ENCODE measurements at places on chromosomes 13 and 19.

GRCh38 chr13:98370806-98371515 lies 193.9 kb upstream of the RNF113B start:
- peak; percentile 86 for DNase-seq

DNA sequence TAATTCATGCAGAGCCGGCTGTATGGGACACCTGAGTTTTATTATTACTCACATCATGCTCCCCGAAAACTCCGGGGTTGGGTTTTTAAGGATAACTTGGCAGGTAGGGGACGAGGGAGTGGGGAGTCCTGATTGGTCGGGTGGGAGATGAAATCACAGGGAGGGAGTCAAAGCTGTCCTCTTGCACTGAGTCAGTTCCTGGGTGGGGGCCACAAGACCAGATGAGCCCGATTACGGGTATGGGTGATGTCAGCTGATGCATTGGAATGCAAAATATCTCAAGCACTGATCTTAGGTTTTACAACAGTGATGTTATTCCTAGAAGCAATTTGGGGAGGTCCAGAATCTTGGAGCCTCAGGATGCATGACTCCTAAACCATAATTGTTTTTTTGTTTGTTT lies 18.6 kb upstream of the COG3 start:
- DNase-seq: peak; percentile 47

DNA sequence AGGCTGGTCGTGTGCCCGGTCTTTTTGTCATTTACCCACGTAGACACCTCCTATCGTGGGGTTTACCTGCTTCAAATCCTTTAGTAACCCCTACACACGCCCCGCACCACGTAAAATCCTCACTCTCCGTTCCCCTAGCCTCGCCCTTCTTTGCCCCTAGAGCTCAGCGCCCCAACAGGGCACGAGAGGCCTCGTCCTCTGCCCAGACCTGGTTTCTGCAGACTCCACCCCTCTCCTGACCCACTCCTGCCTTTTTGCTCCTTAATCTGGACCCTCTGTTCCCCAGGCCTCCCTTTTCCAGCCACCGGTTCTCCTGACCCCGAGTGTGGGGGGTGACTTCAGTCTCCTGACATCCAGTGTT lies 412 bp downstream of the ZNF528 start:
- DNase-seq: no peak

DNA sequence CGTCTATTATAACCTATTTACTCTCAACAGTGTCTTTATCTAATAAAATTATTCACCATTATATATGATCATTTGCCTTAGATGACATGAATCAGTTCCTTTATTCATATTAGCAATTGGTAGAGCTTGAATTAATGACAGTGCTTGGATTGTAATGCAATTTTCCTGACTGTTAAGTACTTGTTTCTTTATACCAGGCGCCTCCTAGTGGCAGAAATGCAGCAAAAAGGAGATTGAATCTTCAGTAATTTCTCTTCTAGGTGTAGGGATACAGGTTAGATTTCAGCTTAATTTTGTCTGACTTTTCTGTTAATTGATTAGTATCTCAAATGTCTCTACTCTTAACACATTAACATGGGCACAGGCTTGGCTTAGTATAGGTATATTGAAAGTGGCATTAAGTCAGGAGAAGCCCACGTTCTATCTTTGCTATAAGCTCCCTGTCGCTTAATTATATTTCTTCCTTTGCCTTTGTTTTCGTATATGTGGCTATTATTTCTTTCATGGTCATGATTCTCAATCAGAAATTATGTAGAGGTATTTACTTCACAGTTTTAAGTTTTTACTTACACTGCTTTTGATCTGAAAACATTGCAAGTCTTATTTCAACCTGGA lies 9.1 kb upstream of the LHFPL6 start:
- peak; percentile 57 for DNase-seq

DNA sequence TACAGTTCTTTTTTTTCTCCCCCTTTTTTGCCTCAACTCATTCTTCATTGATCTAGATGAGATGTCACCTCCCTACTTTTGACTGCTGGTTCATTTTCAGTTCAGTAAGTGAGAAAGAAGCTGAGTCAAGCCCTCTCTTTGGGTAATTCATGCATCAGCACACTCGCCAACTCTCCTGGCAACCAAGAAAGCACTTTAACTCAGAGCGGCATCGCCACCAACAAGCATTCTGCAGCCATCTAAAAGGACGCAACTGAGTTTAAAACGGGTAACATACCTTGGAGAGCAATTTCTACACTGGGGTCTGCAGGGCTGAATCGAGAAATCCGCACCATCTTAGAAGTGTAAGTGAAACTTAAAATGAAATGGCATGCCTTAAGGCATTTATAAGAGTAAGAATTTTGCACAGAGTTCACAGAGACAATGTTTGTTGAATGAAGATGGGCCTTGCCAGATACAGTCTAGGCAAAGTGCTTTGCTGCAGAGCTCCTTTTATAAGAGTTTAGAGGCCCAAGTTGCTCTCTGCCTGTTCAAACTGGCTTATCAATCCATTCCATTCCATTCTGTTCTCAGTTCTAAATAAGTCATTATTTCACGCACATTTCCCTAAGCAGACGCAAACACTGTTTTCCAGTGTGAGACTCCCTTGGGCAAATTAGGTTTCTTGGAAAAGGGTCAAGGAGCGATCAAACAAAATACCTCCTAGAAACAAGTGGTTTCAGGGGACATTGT lies 338.0 kb downstream of the ENOX1 start:
- DNase-seq: no peak

- DNase-seq: no peak
These were observed 8.8 kb downstream of the IGFLR1 start for GRCh38 chr19:35733180-35734125.

DNA sequence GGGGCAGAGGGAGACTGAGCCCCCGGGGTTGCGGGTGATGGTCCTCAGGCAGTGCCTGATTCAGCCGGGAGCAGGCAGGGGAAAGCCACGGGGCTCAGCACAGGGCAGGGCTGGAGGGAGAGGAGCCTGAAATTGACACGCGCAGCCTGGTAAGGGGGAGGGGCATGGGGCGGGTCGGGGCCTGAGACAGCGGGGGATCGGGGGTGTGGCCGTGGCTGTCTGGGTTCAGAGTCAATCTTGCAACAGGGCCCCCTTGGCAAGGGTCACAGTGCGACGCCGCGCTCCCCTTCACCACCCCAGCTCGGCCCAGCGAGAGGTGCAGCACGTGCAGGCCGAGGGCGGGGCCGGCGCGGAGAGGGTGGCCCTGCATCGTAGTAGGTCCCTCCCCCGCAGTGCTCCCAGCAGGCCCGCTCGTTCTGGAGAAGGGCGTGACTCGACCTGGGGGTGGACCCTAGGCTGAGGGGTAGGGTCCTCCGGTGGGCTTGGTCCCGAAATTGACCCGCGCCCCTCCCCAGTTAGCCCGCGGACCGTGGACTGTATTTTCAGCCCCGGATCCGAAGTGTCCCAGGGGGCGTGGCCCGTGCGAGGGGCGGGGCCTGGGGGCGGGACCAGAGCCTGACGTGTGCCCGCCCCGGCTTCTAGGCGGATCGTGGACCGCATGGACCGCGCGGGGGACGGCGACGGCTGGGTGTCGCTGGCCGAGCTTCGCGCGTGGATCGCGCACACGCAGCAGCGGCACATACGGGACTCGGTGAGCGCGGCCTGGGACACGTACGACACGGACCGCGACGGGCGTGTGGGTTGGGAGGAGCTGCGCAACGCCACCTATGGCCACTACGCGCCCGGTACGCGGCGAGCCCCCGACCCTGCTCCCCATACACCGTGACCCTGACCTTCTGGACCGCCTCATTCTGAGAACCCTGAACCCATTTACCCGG lies 6.0 kb downstream of the RCN3 start:
- peak; percentile 26 for DNase-seq

DNA sequence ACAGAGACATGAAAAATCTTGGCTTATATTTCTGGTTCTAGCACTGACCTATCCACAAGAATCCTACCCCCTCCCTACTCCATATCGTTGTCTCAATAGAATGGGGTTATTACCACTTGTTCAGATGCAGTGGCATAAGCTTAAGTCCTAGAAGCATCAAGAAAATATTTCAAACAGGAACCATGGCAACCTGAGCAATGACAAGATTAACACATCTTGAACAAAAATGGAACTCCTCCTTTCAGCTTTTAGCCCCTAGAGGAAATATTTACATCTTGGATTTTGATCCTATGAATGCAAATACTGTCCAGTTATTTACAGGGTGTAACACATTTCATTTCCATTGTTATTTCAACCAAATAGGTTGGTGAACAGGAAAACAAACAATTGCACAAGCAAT lies 46.1 kb upstream of the TSC22D1 start:
- DNase-seq: no peak

DNA sequence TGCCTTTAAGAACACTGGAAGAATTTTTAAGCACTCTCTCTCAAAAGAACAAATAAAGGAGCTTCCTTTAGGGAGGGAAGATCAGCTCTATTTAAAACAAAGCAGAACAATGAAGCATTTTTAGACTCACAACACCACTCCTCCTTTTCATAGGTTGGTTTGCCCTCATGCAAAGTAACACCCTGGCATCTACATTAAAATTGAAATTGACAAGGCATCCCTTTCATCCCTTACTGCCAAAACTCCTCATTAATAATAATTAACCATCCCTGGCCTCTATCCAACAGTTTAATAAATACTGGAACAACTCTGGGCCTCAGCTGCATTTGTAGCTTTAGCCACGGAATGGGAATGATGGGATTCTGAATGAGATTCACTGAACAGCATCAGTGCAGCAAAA lies 929.1 kb downstream of the PCDH9 start:
- DNase-seq: no peak

DNA sequence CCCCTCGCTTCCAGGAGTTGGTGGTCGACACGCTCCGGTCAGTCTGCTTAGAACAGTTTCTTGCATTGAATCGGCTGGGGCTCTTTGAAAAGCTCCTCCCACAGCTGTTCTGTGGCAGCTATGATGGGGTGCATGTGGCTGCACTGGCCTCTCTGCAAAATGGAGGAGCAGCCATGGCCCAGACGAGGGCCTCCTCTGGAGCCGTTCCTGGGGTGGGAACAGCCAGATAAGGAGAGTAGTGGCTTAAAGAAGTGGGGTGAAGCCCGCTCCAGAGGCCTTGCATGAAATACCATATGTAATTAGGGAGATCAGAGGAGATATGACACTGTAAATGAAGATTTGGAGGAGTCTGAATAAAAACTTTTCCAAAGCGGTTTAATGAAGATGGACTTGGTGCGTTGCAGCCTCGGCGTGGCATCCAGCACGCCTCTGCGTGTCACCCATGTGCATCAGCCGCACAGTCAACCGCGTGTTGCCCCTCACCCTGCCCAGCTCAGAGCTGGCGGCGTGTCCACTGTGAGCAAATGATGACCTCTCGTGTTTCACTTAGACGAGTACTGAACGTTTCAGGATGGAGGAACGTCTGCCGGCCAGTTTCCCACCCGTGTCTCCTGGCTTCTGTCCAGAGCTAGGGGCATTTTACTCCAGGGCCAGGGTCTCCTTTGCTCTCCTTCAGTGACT lies 199.2 kb downstream of the TEX29 start:
- no peak for DNase-seq

DNA sequence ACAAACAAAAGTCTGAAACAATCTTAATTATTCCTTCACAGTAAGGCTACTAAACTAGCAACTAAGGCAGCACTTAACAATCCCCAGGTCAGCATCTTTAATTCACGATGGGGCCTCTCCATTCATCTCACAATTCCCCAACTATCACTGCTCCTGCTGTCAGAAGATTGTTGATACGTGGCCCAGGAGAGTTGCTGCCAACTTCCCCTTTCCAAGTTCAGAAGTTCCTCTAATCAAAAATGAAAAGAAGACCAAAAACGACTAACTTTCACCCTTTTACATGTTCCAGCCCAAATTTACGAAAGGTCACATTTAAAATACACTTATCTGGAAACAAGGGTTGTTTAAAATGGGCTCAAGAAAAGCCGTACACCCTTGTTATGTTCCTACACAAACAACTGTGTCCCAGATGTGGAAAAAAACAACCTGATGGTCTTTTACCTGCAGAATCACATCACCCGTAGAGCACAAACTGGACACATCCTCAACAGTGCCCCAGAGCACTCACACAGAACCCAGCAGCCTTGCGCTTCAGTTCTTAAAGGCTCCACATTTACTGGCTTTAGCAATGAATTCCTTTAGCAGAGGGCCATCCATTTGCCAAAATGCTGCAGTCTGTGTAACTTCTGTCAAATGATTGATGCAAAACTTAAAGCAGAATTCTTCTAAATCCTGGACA lies 38.0 kb downstream of the PHF11 start:
- no peak for DNase-seq

DNA sequence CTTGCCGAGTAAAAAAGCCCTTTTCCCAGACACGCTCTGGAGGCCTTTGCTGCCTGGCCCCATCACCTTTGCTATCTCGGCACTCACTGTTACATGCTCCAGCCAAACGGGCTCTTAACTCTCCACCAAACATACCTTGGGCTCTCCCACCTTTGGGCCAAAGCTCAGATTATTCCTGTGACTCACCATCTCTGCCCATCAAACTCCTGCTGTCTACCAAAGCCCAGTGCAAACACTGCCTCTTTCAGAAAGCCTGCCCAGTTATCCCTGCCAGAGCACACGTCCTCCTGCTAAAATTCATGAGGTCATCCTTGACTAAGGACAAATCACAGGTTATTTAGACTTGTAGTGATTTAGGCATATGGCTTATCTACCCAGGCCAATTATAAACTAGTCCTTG lies 48.1 kb upstream of the SERPINE3 start:
- no peak for DNase-seq

GRCh38 chr19:14073261-14073924 lies 807 bp downstream of the MISP3 start:
- DNase-seq: peak; percentile 70

DNA sequence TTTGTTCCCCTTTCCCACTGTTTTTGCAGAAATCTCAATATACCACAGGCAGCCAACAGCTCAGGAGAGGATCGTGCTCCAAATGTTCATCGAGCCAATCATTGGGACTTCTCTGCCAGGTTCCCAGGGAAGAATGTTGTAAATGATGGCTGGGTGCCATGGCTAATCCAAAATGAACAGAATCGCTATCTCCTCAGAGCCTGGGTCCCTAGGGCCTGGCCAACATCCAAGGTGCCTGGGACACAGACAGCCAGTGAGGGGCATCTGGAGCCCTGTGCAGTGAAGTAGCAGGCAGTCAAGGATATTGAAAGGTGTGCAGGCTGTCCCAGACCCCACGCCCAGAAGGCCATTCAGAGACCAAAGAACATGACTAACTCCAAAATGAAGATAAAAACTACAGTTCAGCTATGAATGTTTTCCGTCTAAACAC lies 37.8 kb downstream of the BRD4 start:
- DNase-seq: no peak

- DNase-seq: no peak
These were observed 29.7 kb downstream of the MLLT1 start for GRCh38 chr19:6250024-6250615.
